Activated T-helper 1 cell treated with anti-CD3 and anti-CD28 coated beads, Interleukin-2, amount 50 U/mL, for 16 hours (primary cell): ENCODE measurements at places on chromosomes 12 and 14.

GRCh38 chr12:53659011-53659551, 16.8 kb downstream of the ATP5MC2 start:
- DNase-seq: no peak

DNA sequence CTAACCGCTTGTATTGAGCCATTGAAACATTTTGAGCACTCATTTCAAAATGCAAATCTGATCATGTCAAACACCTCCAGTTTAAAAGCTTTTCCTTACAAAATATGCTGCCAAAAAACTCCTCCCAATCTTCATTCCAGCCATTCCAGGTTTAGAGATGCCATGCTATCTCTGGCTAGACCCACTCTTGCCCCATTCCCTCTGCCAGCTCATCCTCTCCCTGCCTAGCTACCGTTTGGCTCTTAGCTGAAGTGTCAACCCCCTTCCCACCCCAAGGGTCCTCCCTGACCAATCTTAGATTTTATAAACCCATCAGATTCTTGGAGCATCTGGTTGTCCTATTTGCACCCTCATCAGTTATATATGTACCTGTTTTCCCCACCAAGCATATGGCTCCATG, 75.0 kb downstream of the SCAF11 start:
- no peak for DNase-seq

- no peak for DNase-seq
These were observed 97.7 kb downstream of the TPH2 start for GRCh38 chr12:72036393-72036792.

DNA sequence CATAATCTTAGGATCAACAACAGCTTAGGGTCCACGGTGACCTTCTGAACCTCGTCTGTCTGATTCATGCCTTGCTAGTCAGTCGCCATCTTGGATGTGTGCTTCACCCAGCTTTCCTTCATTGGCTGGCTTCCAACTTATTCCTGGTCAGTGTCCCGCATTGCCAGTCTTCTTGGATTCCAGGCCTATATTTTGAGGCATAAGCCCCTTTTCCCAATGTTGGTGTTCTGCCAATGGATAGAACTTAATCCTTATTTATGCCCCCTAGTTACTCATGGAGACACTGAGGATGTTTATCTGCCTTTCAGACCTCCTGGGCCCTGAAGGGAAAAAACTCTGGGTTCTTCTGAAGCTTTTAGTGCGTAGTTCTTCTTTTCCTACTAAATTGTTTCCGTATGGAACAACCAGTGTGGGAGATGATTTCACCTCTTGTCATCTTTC, 5.8 kb downstream of the JDP2 start:
- DNase-seq: no peak

DNA sequence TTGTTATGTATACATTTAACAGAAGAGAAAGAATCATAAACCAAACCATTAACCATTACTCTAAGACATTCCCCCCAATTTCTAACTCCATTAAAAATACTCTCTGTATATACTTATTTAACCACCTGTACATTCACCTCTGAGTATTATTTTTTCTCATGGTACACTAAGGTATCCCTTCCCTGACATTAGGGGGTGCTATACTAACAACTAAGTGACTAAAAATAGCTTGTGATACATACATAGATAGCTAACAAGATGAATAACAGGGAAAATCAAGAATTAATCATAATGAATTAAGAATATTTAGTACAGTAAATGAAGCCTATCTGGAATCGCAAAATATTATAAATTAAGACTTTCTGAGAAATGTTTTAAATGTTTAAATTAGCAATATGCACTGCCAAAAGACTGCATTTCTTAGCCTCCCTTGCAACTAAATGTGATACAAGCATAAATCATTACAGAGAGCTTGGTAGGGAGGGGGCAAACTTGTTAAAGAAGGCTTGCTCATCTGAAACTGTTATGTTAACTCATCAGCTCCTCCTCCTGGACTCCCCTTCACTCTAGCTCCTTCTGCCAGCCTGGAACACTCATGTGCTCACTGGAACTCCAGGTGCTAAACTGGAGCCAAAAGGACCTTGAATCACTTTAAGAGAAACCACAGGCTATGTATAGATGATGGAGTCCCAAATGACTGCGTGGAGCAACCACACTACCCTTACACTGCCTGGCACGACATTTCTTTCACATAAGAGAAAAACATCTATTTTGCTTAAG, 14.9 kb downstream of the C2CD5 start:
- DNase-seq: no peak

DNA sequence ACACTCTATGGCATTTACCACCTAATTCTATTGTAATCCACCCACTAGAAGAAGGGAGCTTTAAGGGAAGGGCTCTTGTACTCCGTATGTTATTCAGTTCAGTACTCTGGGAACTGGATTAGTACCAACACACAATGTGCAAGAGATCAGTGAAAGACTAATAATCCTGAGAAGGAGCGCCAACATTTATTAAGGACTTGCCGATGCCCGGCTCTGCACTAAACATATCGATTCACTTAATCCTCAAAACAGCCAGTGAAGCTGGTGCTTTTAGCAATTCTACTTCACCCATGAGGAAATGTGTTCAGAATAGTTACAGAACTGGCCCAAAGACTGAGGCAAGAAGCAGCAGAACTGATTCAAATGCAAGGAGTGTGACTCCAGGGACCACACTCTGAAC, 80.9 kb downstream of the RPS6KA5 start:
- no peak for DNase-seq

- no peak for DNase-seq
These were observed 239.0 kb downstream of the SLC16A7 start for GRCh38 chr12:59834659-59835474.

DNA sequence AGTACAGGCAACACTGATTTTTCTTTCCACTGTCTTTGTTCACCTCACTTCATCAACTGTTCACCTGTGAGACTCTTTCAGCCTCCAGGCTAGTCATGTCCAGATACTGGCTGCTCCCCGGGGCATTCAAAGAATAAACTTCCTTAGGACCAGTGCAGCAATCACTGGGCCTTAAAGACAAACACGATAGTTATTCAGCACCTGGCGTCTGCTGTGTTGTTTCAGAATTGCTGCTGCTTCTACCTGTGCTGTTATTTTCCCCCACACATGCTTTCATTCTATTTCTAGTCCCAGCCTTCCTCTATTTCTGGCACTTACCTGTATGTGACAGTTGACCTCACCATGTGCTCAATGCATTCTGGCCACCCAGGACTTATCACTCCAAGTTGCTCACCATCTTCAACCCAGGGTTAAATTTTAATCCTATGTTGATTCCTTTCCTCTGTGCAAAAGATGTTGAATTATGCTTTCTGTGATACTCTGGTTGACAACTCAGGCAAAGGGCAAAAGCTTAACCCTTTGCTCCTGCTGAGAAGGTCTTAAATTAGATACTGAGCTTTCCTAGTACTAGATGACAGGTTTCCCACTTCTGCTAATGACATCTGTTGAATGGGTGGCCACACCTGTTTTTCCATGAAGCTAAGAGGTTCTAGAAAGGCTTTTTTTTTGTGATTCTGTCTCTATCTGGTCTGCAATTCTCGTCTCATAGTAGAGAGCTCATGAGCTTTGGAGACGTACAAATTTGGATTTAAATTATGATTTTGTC, 41.4 kb downstream of the PTPRQ start:
- DNase-seq: no peak

GRCh38 chr12:32400866-32401265, 1.5 kb downstream of the FGD4 start:
- no peak for DNase-seq

DNA sequence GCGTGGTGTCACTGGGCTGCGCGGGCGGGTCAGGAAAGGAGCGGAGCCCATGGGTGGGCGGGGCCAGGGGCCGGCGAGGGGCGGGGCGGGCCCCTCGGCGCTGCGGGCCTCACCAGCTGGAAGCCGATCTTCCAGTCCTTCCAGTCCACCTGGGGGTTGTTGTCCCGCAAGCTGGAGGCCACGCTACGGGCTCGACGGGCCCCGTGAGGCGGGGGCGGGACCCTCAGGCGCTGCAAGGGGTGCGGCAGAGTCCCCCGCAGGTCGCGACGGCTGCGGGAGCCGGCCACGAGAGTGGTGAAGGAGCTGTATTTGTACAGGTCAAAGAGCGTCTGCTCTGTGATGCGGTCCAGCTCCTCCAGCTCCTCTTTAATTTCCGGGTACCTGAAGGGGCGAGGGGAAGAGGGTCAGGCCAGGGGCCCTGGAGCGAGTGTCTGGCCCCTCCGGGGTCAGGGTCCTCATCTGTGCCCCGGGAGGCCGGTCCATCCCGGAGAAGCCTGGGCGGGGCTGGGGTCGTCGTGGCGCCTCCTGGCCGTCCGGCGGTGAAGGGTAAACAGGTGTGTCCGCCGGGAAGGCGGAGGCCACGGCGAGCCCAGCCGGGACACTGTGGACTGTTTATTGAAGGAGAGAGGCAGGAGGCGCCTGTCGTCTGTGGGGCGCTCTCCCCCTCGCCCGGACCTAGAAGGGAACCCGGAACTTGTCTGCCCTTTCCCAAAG, 11.9 kb downstream of the SCNN1A start:
- DNase-seq: peak; percentile 42

DNA sequence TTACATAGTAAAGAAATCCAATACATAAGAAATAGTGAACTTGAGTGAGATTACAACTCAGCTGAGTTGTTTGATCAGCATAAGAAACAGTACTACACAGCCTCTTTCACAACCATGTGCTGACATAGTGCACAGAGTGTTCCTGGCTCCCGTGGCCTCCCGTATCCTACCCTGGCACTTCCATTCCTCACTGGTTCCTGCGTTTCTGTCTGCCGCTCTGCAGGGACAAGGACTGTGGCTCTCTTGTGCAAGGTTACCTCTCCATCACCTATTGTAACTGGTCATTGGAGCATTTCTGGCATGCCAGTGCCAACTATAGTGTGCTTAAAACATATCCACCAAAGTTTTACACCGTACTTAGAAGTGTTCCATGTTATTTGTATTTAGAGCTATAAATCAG, 46.3 kb upstream of the PCED1B start:
- no peak for DNase-seq

DNA sequence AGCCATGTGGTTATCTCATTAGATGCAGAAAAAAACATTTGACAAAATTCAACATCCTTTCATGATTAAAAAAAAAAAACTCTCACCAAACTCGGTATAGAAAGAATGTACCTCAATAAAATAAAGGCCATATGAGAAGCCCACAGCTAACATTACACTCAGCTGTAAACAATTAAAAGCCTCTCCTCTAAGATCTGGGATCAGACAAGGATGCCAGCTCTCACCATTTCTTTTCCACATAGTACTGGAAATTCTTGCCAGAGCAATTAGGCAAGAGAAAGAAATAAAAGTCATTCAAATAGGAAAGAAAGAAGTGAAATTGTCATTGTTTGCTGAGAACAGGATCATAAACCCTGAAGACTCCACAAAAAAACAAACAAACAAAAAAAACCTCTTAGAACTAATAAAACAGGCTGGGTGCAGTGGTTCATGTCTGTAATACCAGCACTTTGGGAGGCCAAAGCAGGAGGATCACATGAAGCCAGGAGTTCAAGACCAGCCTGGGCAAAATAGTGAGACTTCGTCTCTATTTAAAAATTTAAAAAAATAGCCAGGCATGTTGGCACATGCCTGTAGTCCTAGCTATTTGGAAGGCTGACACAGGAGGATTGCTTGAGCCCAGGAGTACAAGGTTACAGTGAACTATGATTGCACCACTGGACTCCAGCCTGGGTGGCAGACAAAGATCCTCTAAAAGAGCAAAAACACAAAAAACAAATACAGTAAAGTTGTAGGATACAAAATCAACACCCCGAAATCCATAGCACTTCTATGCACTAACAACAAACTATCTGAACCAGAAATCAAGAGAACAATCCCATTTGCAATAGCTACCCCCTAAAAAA, 114.4 kb downstream of the FOXA1 start:
- no peak for DNase-seq

- no peak for DNase-seq
These were observed 40.2 kb downstream of the TEAD4 start for GRCh38 chr12:2999265-2999841.

DNA sequence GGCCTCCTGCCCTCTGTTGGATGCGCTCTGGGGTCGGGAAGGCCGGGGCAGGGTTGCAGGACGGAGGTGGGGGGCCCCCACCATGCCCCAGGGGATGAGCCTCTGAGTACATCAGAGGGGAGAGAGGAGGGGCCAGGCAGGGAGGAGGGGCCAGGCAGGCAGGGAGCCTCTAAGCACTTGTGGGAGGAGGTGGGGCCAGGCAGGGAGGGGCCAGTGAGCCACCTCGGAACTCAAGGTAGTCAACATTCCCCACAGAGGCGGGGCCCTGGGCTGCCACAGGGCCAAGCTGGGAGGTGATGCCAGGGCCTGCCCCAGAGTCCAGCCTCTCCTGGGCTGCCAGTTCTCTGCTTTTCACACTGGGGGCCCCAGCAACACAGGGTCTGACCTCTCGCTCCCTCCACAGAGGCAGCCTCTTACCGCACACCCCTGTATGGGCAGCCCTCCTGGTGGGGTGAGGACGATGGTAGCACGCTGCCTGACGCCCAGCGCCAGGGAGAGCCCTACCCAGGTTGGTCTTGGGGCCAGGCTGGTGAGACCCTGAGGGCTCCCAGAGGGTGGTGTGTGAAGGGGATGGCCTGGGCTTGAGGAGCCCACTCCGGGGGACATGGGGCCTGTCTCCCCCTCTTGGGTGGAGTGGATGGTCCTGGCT, 17.4 kb downstream of the CEP170B start:
- DNase-seq: no peak

- no peak for DNase-seq
These were observed 64.9 kb downstream of the RIN3 start for GRCh38 chr14:92578511-92578910.

DNA sequence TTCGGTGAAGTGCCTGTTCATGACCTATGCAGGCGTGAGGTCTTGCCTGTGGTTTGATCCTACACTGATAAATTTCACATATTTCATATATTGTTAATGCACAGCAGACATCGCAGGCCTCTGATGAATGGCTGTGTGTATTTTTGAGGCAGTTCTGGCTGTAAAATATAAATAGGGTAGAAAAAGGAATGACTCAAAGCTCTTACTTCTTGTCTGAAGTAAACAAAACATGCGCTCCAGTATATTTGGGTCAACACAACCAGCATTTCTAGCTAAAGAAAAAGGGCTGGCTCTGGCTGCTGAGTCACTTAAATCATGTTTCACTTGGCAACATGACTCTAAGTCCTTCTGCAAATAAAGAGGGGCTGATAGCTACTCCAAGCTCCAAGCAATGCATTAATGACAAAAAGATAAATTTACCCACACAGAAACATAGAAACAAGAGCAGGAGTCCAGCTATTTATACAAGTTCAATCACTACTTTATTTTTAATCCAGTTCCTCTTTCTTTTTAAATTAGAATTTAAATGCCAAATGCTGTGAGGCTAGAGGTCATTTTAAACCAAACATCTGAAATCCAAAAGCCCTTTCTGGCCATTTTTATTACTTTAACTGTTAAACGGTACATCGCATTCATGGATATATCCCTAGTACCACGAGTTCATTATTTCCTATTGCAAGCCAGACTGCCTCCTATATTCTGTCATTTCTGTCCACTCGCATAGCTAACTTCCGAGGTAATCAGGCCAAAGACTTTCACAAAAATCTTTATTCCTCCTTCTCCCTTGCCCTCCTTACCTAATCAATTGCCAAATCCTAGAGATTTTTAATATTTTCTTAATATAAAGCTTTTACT, 54.3 kb upstream of the TMCC3 start:
- no peak for DNase-seq

- DNase-seq: no peak
These were observed 24.6 kb downstream of the TTC9 start for GRCh38 chr14:70666361-70666686.

- DNase-seq: no peak
These were observed 148.6 kb downstream of the SLC6A15 start for GRCh38 chr12:84764001-84764400.
